Hippocampal formation (tissue), 2 donors: ENCODE measurements at places on chromosomes 4 and X.

DNA sequence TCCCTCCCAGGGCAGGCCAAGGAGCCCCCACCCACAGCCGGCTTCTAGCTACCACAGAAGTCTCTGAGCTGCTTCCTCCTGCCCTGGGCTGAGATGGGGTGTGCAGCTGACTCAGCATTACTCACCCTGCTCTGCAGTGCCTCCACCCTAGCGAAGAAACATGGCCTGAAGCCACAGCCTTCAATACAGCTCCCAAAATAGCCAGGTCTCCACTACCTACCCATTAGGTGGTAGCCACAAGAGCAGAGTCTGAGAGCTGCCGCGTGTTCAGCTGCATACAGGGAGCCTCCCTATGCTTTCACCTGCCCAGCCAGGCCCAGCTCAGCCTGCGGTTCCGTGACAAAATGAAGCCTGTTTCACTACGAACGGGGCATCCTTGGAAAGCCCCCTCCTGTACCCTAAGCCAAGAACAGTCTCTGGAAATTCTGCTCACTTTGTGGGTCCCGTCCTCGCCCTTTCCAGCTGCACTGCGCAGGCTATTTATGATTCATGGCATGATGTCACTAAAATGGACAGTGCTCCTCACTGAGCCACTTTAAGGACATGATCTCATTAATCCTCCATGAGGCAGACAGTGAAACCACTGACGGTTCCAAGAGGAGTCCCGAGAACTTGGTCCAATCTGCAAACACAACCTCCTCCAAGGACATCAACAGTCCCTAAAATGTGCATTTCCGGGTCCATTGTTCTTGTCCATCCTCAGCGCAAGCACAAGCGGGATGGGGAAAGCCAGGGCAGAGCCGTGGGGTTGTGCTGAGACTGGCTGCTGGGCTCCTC is 20.2 kb downstream of the WDR1 start:
- no peak for DNase-seq

DNA sequence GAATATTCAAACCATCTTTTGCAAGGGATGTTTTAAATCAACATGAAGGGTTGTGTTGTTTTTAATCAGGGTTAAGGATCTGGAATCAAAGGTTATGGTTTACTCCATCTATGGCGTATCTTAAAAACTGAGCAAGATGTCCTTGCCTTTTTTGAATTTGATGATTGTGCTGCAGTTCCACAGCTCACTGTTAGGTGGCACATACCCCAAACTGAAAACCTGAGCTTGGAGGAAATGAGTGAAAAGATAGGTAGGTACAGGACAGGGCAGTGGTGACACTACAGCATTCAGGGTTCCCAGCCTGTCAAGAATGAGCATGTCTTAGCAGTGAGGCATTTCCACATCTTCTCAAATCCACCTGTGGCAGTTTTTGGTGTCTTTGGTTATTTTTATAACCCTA is 13.1 kb upstream of the EOLA1 start:
- peak; percentile 10 for DNase-seq

GRCh38 chr4:8401665-8402064 is 38.9 kb downstream of the ACOX3 start:
- no peak for DNase-seq

DNA sequence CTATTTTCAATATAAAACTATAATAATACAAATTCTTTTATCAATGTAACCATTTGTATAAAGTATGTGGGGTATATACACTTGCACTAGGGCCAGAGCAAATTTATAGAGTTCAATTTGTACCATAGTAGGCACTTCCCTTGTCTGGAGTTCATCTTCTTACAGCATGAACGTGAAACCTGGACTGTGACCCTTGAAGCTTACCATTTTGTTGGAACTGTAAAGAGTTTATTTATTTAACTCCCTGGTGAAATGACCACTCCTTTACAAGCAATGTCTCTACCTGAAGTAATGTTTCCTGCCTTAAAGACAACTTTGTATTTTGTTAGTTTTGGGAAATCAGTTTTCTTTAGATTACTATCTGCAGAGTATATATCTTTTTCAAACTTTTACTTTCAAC is 188.2 kb downstream of the ARAP2 start:
- DNase-seq = no peak

DNA sequence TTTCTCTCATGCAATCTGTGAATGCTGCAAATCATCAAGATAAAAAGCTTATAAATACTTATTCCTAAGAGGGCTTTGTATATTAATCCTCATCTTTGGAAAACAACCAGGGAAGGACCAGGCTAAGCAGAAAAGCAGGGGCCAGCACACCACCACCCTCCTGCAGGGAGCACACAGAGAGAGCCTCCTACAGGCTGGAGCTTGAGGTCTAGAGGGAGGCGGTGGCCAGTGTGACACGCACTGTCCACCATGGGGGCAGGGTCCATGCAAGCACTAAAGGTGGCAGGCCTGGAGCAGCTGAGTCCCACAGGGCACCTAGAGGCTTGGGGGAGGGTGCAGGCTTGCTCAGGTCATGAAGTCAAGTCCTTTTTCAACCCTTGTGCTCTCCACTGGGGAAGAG is 236.9 kb downstream of the TACR3 start:
- no peak for DNase-seq

DNA sequence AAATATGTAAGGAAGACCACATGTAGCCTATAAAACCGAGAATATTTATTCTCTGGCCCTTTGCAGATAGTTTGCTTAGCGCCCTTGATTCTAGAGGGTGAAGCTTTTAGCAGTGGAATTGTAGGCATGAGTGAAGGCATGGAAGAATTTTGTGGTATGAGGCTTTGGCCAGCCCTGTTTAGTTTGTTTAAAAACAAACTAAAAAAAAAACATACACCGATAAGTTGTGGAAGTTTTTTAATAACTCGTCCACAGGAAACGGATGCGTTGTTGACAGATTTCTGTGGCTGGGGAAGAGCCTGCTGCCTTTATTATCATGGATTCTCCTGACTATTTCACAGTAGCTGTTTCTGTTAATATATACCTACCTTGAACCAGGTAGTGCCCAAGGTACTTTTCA is 194.7 kb upstream of the LNX1 start:
- no peak for DNase-seq

- DNase-seq = no peak
Observed at GRCh38 chrX:341541-342101, 23.0 kb upstream of the GTPBP6 start.

GRCh38 chr4:85744950-85745349 is 270.0 kb downstream of the ARHGAP24 start:
- no peak for DNase-seq

- DNase-seq = no peak
Observed at GRCh38 chr4:118817178-118817930, 18.6 kb downstream of the SEC24D start.

DNA sequence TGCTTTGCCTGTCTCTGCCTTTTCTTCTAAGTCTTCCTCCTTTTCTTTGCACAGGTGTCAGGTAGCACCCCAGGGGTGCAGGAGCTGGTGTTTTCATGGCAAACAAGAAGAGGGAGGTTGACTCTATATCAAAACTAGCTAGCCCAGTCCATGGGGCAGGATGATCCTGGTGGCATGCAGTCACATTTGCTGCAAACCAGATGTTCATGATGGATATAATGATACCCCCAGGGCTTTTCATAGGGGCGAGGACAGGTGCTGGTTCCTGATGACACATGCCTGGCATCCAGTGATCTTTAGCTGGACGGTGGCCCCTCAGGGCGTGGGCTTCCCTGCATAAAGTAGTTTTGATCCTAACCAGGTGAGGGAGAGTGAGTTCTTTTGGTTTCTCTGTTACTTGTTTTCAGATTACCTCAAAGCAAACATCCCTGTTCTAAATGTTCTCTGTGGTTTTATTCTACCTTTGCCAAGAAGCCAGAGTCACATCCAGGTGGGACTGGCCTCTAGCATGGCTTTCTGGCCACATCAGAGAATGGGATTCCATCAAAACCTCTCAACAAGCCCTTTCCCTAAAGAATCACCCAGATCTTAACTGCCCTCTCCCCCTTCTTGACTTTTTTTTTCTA is 11.2 kb upstream of the UBA6 start:
- no peak for DNase-seq

GRCh38 chr4:138562544-138562991 is 320.4 kb upstream of the SLC7A11 start:
- no peak for DNase-seq

- DNase-seq = no peak
Observed at GRCh38 chr4:175470131-175470530, 341.9 kb downstream of the GPM6A start.

GRCh38 chr4:146087856-146088255 is 87.7 kb upstream of the LSM6 start:
- DNase-seq = no peak

- DNase-seq = no peak
Observed at GRCh38 chrX:138723301-138723700, 11.8 kb upstream of the FGF13 start.

DNA sequence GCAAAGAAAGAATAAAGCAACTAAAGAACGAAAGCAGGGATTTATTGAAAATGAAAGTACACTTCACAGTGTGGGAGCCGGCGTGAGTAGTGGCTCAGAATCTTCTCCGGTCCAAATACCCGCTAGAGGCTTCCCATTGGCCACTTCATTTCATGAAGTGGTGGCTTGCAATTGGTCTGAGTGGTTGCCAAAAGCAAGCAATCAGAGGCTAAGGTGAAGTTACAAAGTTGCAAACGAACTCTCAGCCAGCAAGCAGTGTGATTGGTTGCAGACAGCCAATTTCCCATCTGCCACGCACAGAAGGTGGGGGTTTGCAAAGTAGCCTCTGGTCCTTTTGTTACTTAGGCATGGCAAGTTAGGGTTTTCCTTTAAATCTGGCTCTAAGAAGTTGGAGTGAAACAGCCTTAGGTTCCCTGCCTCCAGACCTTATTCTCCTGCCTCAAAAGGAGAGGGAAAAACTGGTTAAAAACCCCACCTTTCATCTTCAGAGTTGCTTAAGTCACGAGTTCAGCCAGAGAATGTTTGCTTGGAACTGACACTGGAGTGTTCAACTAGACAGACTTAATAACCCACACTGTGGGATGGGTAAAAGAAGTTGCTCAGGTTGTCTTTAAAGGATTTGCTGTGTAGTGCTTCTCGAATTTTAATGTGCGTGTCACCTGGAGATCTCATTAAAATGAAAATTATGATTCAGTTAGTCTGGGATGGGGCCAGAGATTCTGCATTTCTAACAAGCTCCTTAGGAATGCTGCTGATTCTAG is 6.9 kb upstream of the CLOCK start:
- DNase-seq = no peak

DNA sequence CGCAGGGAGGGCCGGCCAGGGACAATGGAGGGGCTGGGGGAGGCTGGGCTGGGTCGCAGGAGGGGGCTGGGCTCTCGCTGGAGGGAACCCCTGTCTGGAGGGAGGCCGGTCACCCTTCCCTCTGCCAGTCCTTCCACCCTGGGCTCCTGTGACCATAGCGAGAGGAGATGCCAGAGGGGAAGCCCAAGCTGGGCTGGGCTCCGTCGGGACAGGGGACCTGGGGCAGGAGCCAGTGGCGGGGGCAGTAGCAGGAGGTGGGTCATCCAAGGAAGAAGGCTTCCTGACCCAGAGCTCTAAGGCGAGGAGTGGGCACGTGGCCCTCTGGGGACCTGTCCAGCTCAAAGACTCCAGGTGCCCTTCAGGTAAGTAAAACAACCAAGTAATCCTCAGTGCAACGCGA is 16.9 kb downstream of the CTAG1B start:
- DNase-seq = no peak

GRCh38 chrX:39504850-39505259 is 592.9 kb downstream of the BCOR start:
- DNase-seq = no peak

- no peak for DNase-seq
Observed at GRCh38 chr4:148779771-148780170, 337.6 kb upstream of the NR3C2 start.

GRCh38 chrX:106919932-106920452 is at the start of gene CLDN2:
Gene CLDN2, plus strand, starts transcription at chrX:106920402. Its CDS starts 7,827 bp downstream, at chrX:106928229.
- no peak for DNase-seq

DNA sequence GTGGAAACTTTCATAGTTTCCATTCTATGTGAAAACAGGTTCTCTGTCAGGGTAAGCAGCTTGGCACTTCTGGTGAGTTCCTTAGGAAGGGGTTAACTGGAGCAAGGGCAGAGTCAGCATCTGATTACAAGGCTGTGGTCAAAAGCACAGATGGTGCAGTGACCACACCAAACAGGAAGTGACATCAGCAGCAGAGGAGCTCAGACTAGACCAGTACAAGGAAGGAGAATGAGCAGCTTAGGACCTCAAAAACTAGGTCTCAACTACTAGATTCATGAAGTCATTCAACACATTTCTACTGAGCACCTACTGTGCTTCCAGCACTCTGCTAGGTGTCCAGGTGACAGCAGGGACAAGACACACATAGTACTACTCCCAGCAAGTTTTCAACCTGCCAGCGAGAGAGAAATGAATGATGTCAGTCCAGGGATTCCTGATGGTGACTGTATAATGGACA is 130.2 kb downstream of the AMELX start:
- no peak for DNase-seq

DNA sequence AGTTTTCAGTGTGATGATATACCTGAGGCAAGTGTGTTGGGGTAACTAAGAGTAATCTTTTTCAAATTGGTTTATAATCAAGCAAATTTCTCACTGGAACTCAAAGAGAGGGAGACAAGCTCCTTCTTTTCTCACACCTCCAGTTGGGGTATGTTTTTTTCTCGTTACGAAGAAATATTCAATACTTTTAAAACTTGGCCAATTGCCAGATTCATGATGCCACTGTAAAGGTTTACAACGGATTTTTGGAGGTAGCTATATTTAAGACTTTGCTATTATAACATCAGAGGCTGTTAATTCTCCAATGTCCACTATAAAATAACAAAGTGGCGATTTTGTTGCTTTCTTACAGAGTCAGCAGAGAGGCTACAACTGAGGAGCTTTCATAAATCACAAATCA is 49.2 kb upstream of the ATP8A1 start:
- no peak for DNase-seq

DNA sequence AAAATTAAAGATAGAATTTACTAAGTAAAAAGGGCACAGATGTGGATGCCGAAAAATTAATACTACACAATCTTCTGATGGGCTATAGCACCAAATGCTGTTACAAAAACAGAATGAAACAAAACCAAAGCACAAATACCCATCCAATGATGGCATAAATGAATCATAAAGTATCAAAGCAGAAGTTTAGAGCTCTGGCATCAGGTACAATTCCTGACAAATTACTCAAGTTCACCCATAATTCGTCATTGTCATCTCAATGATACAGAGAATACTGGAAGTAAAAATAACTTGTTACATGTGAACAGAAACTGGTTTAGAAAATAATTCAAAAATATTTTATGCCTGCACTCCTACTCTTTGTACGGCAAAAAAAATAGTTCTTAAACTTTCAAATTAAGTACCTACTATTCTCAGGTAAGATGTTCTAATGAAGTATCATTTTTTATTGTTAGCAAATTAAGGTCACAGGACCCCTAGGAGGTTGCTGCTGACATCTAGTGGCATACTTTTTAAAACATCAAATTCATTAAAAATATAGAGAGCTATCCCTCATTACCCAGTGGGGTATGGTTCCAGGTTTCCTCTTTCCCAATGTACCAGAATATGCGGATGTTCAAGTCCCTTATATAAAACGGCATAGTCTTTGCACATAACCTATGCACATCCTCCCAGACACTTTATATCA is 126.1 kb downstream of the INPP4B start:
- no peak for DNase-seq

GRCh38 chrX:40079572-40079971 is 18.2 kb downstream of the BCOR start:
- no peak for DNase-seq

GRCh38 chr4:185019456-185020292 is 1.4 kb downstream of the HELT start:
- DNase-seq = no peak

- peak; percentile 83 for DNase-seq
Observed at GRCh38 chr4:112938461-112939058, 110.9 kb upstream of the ANK2 start.
